Activated T-cell treated with anti-CD3 and anti-CD28 coated beads for 48 hours (primary cell): ENCODE measurements at places on chromosomes 1 and 21.

GRCh38 chr21:44260791-44261631 is 686 bp downstream of the DNMT3L start:
- DNase-seq: no peak

DNA sequence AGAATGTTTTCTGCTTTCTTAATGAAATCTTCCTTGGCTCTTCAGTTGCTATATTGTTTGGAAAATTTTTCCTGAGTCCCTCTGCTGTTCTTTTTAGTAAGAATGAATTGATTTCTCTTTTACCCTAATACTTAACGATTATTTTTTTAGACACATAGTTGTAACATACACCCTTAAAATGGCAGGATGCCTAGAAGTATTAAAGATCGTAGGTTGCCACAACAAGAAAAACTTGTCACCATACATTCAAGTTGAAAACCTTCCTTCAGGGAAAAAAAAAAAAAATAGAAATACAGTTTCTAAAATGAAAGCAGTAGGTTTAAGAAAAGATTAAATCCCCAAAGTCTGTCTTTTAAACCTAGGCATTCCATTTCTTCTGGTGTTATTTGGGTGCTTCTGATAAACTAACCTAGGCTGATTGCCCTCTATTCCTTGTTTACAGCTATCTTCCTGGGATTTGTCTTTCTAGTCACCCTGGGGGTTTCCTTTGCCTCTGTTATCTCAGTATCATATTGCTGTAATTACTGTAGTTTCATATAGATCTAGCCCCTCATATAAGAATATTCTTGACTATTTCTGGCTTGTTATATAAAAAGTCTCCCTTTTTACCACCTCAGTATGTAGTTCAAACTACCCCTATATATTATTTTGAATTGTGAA is 16.8 kb downstream of the SUCO start:
- DNase-seq: no peak

DNA sequence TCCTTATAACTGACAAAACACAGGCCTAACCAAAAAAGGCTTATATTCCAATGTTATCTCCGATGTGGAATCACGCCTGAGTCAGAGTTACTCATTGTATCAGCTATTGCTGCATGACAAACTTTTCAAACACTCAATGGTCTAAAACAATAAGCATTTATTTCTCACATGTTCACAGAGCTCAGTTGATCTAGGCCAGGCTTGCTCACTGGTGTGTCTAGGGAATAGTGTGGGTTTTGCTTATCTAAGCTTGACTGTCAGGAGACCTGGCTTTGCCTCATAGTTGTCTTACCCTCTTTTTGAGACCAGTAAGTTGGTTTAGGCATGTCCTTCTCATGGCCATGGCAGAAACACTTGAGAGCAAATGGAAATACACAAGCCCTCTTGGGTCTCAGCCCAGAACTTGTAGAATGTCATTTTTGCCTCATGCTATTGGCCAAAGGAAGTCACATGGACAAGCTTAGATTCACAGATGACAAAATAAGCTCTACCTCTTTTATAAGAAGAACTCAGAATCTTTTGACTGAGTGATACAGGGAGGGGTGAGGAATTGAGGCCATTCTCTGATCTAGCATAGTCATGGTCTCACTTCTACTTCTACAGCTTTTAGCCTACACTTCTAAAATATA is 130.8 kb downstream of the HMCN1 start:
- DNase-seq: no peak

DNA sequence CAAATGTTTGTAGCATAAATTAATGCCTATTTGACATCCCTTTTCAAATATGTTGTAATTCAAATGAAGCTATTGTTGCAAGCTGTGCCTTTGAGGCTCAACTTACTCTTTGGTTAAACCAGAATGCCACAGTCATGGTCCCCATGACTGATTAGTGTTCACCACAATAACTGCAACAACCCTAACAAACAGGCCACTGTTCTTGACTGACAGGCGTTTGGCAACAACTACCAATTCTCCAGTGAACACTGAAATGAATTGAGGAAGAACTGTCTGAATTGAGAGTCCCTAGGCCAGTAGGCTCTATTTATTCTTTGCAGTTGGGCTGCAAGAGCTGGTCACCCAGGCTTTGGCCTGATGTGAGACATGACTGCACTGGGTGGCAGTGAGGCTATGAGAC is 6.6 kb upstream of the TMEM167B start:
- no peak for DNase-seq

GRCh38 chr1:23483321-23484252 is at the start of gene ASAP3:
TSS of gene ASAP3 (minus strand) at chr1:23484179. CDS start at chr1:23484133, 46 bp downstream.
- DNase-seq: no peak

- DNase-seq: no peak
Observed at GRCh38 chr1:203557390-203557789, 63.4 kb downstream of the OPTC start.

- DNase-seq: no peak
Observed at GRCh38 chr1:23394684-23395083, 25.0 kb upstream of the ZNF436 start.

DNA sequence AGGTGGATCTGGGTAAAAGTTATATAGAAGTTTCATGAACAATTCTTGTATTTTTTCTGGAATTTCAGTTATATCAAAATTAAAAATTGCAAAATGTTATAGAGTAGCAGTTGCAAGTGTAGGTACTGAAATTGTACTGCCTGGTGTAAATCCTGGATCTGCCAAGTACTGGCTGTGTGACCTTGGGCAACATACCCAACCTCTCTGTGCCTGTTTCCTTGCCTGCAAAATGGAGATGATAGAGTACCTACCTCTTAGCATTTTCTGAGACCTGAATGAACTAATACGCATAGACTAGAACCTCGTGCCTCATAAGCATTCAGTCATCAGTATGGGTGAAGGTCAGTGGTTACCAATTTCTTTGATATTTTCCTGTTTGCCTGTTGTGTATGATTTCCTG is 290.0 kb upstream of the KAZN start:
- no peak for DNase-seq

- DNase-seq: no peak
Observed at GRCh38 chr1:151980287-151981177, 13.1 kb downstream of the S100A10 start.

GRCh38 chr21:31260790-31261189 is 83.3 kb downstream of the TIAM1 start:
- no peak for DNase-seq

GRCh38 chr1:70891051-70891843 is 156.4 kb downstream of the PTGER3 start:
- DNase-seq: no peak

DNA sequence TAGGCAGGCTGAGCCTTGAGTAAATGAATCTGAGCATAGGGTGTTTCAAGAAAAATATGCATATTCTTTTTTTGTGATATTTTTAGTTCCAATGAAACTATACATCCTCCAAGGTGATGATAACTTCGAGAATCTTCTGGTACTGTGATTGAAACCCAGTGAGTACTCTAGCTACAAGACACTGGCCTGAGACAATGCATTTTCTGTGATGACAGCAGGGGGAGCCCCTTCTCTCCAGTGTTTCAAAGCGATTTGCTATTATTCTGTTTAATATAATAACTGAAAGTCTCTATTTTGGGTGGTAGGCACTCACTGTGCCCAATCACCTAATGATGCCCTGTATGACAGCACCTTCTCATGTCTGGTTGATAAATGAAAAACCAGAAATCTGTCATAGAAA is 12.1 kb downstream of the IRF2BP2 start:
- no peak for DNase-seq

GRCh38 chr1:208203127-208203847 is 40.9 kb downstream of the PLXNA2 start:
- no peak for DNase-seq
